ENCODE measurements at places on chromosomes 2 and 18. TPM values are rescaled to one million over a fixed set of nuclear protein-coding genes. Genes with fewer than 3 reads are reported as not detected.

DNA sequence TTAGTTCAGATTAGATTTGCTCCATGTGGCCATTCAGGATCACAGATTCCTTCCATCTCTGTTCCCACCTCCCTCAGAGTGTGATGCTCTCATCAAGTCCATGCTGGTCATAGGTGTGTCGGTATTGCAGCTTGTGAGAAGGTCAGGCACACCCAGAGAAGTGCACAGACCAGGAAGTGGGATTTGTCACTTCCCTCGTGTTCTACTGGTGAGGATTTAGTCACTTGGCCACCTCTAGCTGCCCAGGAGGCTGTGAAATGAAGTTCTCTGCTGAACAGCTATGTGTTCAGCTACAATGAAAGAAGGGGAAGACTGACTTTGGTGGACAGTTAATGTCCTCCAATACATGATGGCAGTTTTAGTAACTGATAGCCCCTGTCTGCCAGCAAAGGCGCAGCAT is 3.5 kb upstream of the LANCL1 start:
- no peak for DNase-seq

Gene DSG1
- 60.2 TPM for total RNA-seq

Gene WDR7
- total RNA-seq: 24.8 TPM

- no peak for DNase-seq
Measured at GRCh38 chr2:9377461-9378097, 45.7 kb downstream of the ITGB1BP1 start.

DNA sequence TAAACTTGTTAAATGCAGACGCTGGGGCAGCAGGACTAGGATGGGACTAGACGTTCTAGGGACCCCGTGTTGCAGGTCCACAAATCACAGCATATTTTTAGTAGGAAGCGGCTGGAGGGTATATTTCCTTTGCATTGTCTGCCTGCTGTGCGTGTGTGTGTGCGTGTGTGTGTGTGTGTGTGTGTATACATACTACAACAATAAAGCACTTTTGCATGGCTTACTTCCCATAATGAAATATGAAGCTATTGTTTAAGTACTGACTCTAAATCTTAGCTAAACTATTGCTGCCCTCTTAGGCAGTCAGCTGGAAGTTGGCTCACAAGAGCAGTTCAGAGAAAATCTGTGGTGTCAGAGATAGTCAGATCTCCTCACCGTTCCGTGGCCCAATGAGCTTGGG is 133.4 kb downstream of the CABLES1 start:
- DNase-seq: no peak

Gene SF3B6
- 125 TPM for total RNA-seq

Measured in esophagus squamous epithelium (tissue), 5 donors.